GM23338 (cell line): ENCODE measurements at places on chromosomes 2 and 18. TPM values are rescaled to one million over a fixed set of nuclear protein-coding genes. Genes with fewer than 3 reads are reported as not detected.

DNA sequence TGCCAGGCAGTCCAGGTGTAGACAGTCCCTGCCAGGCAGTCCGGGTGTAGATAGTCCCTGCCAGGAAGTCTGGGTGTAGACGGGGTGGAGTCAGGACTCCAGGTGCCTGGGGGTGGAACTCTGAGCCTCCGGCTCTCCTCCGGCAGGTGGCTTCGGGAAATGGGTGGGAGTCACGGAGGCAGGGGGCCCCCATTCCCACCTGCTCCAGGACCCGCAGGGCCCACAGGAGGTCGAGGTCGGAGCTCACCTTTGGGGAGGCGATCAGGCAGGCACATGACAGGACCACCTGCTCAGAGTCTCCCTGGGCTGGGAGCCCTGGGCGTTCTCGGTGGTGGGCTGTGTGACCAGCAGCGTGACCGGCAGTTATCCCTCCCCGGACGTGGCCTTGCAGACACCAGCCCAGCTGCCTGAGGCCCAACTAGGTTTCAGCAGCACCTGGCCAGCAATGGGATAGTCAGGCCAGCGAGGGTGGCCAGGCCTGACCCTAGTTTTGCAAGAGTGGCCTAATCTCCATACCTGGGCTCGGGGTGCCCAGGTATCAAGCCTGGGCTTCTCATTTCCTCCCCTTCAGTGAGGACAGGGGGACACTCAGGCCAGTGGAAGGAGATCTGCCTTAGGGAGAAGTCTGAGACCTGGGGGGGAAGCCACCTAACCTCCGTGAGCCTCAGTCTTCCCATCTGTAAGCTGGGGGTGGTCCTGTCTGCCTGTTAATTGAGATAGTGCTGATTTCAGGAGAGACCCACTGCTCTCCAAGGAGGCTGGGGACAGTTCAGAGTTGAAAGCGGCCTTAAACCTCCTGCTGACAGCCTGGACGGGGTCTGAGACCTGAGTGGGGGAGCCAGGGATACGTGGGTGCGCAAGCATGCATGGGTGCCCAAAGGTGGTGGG lies 13.2 kb downstream of the GPC1 start:
- H3K36me3 ChIP-seq: no peaks in the 10 kb centered on the region
- no peaks in the 10 kb centered on the region; the same call in 1 of the 2 replicates for H3K4me1 ChIP-seq
- no peak for DNase-seq
- H3K27ac ChIP-seq: no peak overlapping the region
- peaks cover 3% of the 10 kb centered on the region; the same call in 1 of the 2 replicates for H3K27me3 ChIP-seq

DNA sequence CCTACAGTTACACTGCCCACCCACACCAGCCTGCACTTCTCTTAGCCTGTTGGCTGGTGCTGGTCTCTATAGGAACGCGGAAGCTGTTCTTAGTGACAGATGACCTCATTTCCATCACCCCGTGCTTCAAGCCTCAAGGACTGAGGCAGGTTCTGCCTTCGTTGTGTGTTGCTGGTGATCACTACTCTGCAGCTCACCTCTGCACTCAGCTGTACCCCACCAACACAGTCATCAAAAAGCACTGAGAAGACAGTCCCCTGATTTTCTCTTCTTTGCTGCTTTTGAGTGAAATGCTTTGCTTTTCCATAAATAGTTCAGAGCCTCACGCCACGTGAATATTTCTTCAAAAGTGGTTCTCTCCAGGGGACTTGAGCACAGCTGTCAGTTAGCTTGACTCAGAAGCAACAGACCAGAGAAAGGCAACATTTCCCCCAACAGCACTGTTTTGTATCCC lies 225.7 kb upstream of the CCDC150 start:
- H3K36me3 ChIP-seq: no peaks in the 10 kb centered on the region
- H3K27me3 ChIP-seq: no peaks in the 10 kb centered on the region
- DNase-seq: no peak
- H3K27ac ChIP-seq: no peak overlapping the region
- no peak overlapping the region for H3K4me3 ChIP-seq

DNA sequence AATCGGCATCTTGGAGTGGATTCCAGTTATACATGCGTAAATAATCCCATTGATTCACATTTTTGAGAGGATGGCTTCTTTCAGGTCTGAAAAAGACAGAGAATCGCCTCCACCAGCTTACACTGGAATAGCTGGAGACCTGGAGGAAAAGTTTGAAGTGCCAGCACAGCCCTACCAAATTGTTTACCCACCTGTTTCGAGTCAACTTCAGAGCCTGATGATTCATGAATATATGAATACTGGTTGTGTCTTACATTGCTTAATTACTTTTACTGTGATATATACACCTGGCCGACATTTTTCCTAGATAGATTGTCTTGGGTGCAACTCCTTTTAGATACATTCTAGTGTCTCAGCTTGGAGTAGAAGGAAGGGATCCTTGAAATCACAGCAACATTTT lies 335 bp upstream of the NCKAP5 start:
- no peaks in the 10 kb centered on the region for H3K27me3 ChIP-seq
- H3K27ac ChIP-seq: no peak overlapping the region
- H3K36me3 ChIP-seq: no peaks in the 10 kb centered on the region
- peak; percentile 3 for DNase-seq
- H3K4me1 ChIP-seq: peaks cover 56% of the 10 kb centered on the region
- no peak overlapping the region for H3K4me3 ChIP-seq

DNA sequence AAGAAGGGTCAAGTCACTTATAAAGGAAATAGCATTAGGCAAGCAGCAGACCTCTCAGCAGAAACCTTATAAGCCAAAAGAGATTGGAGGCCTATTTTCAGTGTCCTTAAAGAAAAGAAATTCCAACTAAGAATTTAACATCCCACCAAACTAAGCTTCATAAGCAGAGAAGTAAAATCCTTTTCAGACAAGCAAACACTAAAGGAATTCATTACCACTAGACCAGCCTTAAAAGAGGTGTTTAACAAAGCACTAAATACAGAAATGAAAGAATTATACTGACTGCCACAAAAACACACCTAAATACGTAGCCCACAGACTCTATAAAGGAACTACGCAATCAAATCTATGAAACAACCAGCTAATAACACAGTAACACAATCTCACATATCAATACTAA lies 160.4 kb downstream of the EXOC6B start:
- H3K27me3 ChIP-seq: no peaks in the 10 kb centered on the region
- H3K4me3 ChIP-seq: no peak overlapping the region
- no peaks in the 10 kb centered on the region for H3K4me1 ChIP-seq

GRCh38 chr2:19723021-19723420 lies 178.8 kb downstream of the TTC32 start:
- H3K36me3 ChIP-seq: no peaks in the 10 kb centered on the region
- no peaks in the 10 kb centered on the region for H3K4me1 ChIP-seq
- no peak overlapping the region for H3K4me3 ChIP-seq
- no peaks in the 10 kb centered on the region for H3K27me3 ChIP-seq
- DNase-seq: no peak

The NT5DC4 gene
- not detected in 2 replicates for total RNA-seq

GRCh38 chr18:35971661-35972196 lies 750 bp upstream of the RMP24 start:
- peaks cover 12% of the 10 kb centered on the region for H3K36me3 ChIP-seq
- no peaks in the 10 kb centered on the region for H3K27me3 ChIP-seq
- DNase-seq: no peak
- H3K4me1 ChIP-seq: peaks cover 14% of the 10 kb centered on the region
- H3K4me3 ChIP-seq: peak overlapping the region; percentile 90

DNA sequence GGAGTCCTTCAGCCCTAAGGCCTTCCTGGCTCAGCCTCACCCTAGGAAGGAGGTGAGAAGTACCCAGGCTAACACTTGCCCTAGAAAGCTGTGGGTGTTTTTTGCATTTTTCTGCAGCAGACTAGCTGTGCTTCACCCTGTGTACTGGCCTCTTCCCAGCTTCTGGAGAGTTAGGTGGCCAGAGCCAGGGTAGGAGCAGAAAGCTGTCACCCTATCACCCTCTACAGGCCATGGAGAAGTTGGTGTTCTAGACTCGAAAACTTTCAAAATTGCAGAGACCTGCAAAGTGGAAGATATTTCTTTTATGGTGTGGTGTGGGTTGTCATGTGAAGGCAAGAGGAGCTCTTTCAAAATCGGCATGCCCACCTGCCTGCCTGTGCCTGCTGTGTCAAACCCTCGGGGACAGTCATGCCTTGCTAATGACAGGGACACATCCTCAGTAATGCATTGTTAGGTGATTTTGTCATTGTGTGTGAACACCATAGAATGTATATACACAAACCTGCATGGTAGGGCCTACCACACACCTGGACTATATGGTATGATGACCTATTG lies 29.8 kb downstream of the EHD3 start:
- H3K4me3 ChIP-seq: no peak overlapping the region
- DNase-seq: no peak
- no peak overlapping the region for H3K27ac ChIP-seq
- H3K36me3 ChIP-seq: no peaks in the 10 kb centered on the region
- H3K27me3 ChIP-seq: no peaks in the 10 kb centered on the region
- peaks cover under 1% of the 10 kb centered on the region; the same call in 1 of the 2 replicates for H3K4me1 ChIP-seq

The CAVIN2 gene
- total RNA-seq: 0.07 TPM in 1 of 2 replicates, not detected in the other

DNA sequence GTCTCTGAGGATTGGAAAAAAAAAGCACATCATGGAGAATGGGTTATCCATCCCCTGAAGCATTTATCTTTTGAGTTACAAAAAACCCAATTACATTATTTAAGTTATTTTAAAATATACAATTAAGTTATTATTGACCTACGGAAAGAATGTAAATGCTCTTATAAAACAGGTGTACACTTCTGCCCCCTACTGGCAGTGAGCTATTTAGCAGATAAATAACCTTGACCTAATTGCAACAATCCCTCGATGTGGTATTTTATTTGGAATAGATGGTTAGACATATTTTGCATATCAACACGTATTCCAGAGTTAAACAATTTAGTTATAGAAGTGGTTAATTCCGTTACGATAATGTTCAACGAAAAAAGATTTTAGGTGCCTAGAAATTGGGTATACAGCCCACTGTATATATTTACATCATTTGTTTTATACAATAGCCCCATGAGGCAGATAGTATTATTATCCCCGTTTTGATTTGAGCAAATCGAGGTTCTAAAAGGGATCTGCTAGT lies 9.1 kb upstream of the DAW1 start:
- no peaks in the 10 kb centered on the region for H3K36me3 ChIP-seq
- no peaks in the 10 kb centered on the region for H3K27me3 ChIP-seq

GRCh38 chr18:57518533-57518932 lies 68.0 kb downstream of the FECH start:
- no peaks in the 10 kb centered on the region for H3K36me3 ChIP-seq
- no peak overlapping the region for H3K4me3 ChIP-seq
- no peak for DNase-seq

DNA sequence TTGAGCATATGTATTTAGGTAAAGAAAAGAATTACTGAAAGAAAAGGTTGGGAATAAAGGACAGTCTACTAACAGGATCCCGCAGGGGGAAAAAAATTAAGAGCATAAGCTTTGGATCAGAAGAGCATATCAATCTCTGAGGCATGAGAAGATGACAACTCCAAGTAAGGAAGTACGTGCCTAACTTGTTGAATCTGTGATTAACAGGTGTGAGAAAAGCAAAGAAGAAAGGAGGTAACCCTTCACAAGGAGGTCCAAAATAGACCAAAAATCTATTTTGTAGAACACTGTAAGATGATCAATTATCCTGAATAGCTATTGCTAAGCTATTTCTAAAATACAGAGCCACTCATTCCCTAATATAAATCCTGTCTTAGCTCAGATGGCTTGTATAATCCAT lies 32.8 kb downstream of the TRIP12 start:
- no peak for DNase-seq
- H3K36me3 ChIP-seq: no peaks in the 10 kb centered on the region
- H3K4me1 ChIP-seq: no peaks in the 10 kb centered on the region
- no peaks in the 10 kb centered on the region for H3K27me3 ChIP-seq
- H3K4me3 ChIP-seq: no peak overlapping the region

GRCh38 chr2:113209646-113210171 lies 35.9 kb downstream of the PSD4 start:
- DNase-seq: no peak
- H3K36me3 ChIP-seq: no peaks in the 10 kb centered on the region
- H3K4me1 ChIP-seq: peaks cover 12% of the 10 kb centered on the region; the same call in 1 of the 2 replicates
